ENCODE measurements at places on chromosomes 11 and 22. TPM values are rescaled to one million over a fixed set of nuclear protein-coding genes. Genes with fewer than 3 reads are reported as not detected.

SLCO2B1 gene
- 0.27 TPM for total RNA-seq

CSF2RB gene
- total RNA-seq = 13.4 TPM

APOBEC3A gene
- not detected for total RNA-seq

CHADL gene
- 0.43 TPM for total RNA-seq

MMP8 gene
- total RNA-seq = not detected

IGF2 gene
- 1.2 TPM for total RNA-seq

ARVCF gene
- total RNA-seq = 40.2 TPM

TSGA10IP gene
- not detected for total RNA-seq

FXYD6 gene
- total RNA-seq = 0.53 TPM

CEP164 gene
- 33.5 TPM for total RNA-seq

ALX4 gene
- not detected for total RNA-seq

TTC36 gene
- 0.50 TPM for total RNA-seq

OR56A1 gene
- not detected for total RNA-seq

AGBL2 gene
- 0.07 TPM for total RNA-seq

CPT1A gene
- 73.1 TPM for total RNA-seq

CLNS1A gene
- total RNA-seq = 138 TPM

KCNJ1 gene
- under 0.01 TPM for total RNA-seq

MOV10L1 gene
- 44.9 TPM for total RNA-seq

ADAMTS15 gene
- total RNA-seq = 0.13 TPM

B3GAT1 gene
- total RNA-seq = 0.07 TPM

SESN3 gene
- total RNA-seq = 7.6 TPM

RASL10A gene
- total RNA-seq = 0.80 TPM

DTX4 gene
- 0.14 TPM for total RNA-seq

BTBD18 gene
- total RNA-seq = not detected

TMPRSS4 gene
- not detected for total RNA-seq

DLG2 gene
- 1.1 TPM for total RNA-seq

CXCR5 gene
- not detected for total RNA-seq

ME3 gene
- 41.0 TPM for total RNA-seq

RELT gene
- total RNA-seq = 7.4 TPM

USP2 gene
- 0.13 TPM for total RNA-seq

GRM5 gene
- 0.13 TPM for total RNA-seq

KRTAP5-4 gene
- total RNA-seq = not detected

MMP12 gene
- total RNA-seq = not detected

GLYAT gene
- total RNA-seq = not detected

GTSE1 gene
- 45.3 TPM for total RNA-seq

GVQW3 gene
- 2.8 TPM for total RNA-seq

WNT11 gene
- not detected for total RNA-seq

SCGB2A2 gene
- total RNA-seq = not detected

SRPRA gene
- 104 TPM for total RNA-seq

INPP5J gene
- total RNA-seq = 0.29 TPM

GGTLC2 gene
- total RNA-seq = not detected

CCDC188 gene
- total RNA-seq = 6.9 TPM

BTG4 gene
- total RNA-seq = not detected

DAGLA gene
- 1.7 TPM for total RNA-seq

MRPL49 gene
- total RNA-seq = 63.3 TPM

Measured in thoracic aorta endothelial cell (primary cell).